Sigmoid colon (tissue), 7 donors: ENCODE measurements at places on chromosomes 13 and 19. TPM values are rescaled to one million over a fixed set of nuclear protein-coding genes. Genes with fewer than 3 reads are reported as not detected.

- no peak for DNase-seq
- no peak overlapping the region for H3K27ac ChIP-seq
- H3K27me3 ChIP-seq, result no peaks in the 10 kb centered on the region
- no peaks in the 10 kb centered on the region for H3K36me3 ChIP-seq
Observed at GRCh38 chr19:28694812-28695211, 518.1 kb downstream of the UQCRFS1 start.

- H3K36me3 ChIP-seq, result peaks cover 16% of the 10 kb centered on the region
- H3K4me1 ChIP-seq, result no peaks in the 10 kb centered on the region
- H3K27ac ChIP-seq, result no peak overlapping the region
- no peak for DNase-seq
Observed at GRCh38 chr19:41887711-41888382, 4.9 kb downstream of the ARHGEF1 start.

DNA sequence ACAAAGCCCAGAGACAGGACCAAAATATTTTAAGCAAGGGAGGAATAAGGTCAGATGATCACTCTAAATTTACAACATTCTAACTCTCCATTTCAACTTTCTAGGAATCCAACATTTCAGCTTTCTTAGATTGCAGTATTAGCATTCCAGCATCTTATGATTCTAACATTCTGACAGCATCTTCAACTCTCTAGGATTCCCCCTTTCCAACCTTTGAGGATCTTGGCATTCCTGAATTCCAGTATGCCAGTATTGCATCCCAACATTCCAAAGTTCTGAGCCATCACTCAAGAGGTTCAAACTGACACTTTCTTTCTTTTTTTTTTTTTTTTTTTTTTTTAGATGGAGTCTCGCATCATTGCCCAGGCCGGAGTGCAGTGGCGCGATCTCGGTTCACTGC, 13.8 kb downstream of the TGFB1 start:
- H3K4me3 ChIP-seq, result no peak overlapping the region
- DNase-seq, result no peak
- no peak overlapping the region for H3K27ac ChIP-seq
- H3K36me3 ChIP-seq, result peaks cover 22% of the 10 kb centered on the region

DNA sequence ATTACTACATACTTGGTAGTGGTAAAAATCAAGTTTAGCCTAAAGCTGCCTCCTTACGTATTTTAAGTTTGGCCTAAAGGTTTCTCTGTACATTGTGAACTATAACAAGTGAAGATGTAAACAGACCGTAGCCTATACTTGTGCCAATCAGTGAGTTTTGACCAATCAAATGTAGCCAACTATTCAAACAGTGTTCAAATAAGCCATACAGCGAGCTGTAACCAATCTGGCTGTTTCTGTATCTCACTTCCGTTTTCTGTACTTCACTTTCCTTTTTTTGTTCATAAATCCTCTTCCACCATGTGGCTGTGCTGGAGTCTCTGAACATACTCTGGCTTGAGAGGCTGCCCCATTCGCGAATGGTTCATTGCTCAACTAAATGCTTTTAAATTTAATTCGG, 2504.6 kb downstream of the PCDH9 start:
- H3K36me3 ChIP-seq, result no peaks in the 10 kb centered on the region
- H3K4me3 ChIP-seq, result no peak overlapping the region
- no peak for DNase-seq
- no peaks in the 10 kb centered on the region for H3K4me1 ChIP-seq
- no peaks in the 10 kb centered on the region for H3K27me3 ChIP-seq
- H3K27ac ChIP-seq, result no peak overlapping the region

DNA sequence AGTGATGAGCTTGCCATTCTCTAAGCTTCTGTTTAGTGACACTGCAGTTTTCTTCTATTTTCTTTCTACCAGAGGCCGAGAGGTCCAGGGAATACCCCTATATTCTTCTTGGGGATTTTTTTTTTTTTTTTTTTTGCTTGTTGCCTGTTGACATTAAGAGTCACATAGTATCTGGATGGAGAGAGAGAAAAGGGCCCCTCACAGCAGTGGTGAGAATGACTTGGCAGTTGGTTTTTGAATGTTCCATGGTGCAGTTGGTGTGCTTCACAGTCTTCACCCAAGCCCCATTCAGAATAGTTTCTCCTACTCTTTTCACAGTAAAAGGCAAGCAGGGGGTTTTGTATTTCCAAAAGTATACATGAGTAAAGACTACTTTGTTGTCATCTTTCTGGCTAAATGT, 577.9 kb downstream of the LMO7 start:
- H3K4me1 ChIP-seq, result no peaks in the 10 kb centered on the region
- no peaks in the 10 kb centered on the region for H3K36me3 ChIP-seq
- no peak overlapping the region for H3K27ac ChIP-seq
- no peaks in the 10 kb centered on the region for H3K27me3 ChIP-seq
- no peak overlapping the region for H3K4me3 ChIP-seq

DNA sequence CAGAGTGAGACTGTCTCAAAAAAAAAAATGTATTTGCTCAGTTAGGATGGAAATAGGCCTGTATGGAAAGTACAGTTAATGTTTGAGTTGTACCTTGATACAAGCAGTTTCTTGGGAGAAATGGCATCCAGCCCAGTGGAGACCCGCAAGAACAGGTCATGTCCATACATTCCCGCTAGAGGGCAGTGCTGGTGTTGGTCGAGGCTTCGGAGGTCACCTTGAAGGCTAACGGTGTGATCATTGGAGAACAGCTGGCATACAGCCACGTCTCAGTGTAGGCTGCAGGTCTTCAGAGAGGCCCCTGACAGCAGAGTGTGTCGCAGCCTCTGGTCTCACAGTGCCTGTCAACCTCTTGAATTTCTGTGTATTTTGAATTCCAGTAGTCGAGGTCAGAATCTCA, 7.5 kb downstream of the ZNF610 start:
- peak; percentile 65 for DNase-seq
- no peak overlapping the region for H3K27ac ChIP-seq
- peaks cover 1% of the 10 kb centered on the region for H3K36me3 ChIP-seq
- no peak overlapping the region for H3K4me3 ChIP-seq
- H3K27me3 ChIP-seq, result no peaks in the 10 kb centered on the region
- H3K4me1 ChIP-seq, result no peaks in the 10 kb centered on the region

Gene HCST
- not detected for total RNA-seq

Gene CBY2
- not detected for total RNA-seq

Gene PALM3
- 0.41 TPM for total RNA-seq
